ENCODE measurements at places on chromosomes 12 and 14. TPM values are rescaled to one million over a fixed set of nuclear protein-coding genes. Genes with fewer than 3 reads are reported as not detected.

ERO1A gene
- total RNA-seq, result 26.8 TPM

ACSS3 gene
- 43.4 TPM for total RNA-seq

DNA sequence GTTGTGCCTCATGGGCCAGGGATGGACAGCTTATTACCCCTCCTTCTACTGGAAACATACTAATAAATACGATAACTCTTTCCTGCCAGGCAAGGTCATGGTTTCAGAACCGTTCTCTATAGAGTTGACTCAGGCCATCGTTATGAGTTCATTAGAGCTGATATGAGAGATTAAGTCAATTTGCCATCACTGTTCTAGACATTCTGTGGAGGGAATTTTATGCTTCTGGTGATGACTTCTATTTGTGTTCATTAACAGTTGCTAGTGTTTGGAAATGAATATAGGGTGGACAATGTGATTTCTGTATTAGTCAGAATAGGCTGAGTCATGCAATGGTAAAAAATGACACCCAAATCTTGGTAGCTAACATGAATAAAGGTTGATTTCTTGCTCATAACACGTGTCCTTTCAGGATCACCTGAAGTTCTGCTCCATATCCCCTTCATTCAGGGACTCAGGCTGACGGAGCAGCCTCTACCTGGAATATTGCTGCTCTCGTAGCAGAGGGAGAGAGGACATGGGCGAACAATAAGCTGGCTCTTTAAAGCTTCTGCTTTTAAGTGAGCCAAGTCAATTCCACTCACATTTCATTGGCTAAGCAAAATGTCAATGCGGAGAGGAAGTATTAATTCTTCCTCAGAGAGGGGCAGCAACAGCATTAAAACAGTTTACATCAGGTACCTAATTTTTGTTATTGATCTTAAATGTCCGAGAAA lies 18.5 kb upstream of the TBPL2 start:
- DNase-seq, result no peak

PXMP2 gene
- total RNA-seq, result 87.9 TPM

DNA sequence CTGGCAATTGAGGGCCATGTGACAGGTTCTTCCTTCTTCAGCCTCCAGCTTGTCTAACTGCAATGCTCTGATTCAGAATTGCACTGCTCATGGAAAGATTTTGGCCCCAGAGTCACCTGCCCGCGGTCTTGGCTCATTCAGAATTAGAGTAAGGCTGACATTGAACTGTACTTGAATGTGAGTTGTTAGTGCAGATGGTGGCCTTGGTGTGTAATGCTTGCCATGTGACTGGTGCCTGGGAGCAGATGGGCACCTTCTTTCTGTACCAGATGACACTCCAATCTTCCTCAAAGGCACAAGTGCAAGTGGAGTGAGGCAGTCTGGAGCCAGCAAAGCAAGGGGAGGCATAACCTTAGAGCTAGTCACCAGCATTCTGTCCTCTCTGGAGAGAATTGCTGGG lies 36.5 kb upstream of the ANO4 start:
- DNase-seq, result no peak

DNA sequence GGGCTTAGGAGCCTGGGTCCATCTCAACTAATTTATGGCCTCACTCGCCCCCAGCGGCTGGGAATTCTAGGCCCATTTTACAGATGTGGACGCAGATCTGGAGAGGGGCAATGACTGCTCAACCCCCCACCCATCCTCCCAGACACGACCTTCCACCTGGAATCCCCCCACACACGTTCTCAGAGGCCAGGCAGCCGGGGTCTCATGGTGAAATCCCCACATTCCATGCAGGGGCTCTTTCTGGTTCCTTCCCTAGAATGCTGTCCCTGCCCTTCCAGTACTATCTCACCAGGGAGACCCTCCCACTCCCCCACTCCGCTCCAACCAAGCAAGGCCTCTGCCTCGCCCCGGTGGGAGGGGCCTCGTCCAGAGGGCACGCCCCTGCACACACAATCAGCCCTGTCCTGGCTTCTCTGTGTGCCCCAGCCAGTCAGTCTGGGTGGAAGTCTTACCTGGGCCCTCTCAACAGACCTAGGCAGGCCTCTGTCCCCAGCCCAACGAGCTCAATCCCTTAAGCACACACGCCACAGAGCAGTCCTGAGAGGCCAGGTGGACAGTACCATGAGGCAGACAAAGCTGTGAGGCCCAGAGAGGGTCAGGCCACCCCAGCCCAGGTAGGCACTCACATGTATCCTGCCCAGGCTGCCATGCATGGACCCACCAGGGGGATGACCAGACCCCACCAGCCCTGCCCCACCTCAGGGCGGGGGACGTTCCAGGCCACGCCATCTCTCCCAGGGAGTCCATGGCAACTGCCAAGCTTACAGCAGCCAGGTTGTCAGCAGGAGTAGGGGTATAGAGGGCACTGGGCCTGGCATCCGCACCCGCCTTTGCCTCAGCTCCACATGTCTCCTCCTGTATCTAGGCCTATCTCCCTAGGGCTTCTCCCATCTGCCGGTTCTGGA lies 1.3 kb upstream of the ANKRD9 start:
- no peak for DNase-seq

DNA sequence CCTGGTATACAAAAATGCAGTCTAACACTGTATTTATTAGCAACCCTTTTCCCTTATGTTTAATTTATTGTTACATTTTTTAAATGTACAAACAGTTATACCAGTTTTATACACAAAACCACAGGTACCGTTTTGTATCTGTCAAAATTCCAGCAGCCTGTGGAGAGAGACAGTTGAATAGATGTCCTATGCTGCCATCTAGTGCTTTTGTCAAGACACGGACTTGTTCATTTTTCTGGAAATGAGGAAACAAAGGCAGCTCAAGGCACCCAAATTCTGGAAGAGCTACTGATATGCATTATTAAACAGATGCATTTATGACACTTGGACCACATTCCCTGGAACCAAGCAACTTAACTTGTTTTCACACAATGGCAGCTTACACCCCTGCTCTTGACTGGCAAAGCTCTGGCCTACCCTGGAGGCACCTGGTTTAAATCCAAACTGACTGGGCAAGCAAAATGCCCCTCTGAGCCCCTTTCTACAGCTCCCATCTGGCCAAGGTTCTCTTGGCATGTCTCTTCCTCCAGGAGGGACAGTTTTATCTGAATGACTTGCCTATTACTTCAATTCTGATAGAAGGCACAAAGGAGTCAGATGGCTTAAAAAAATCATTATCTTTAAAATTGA lies 286.9 kb upstream of the PRKD1 start:
- no peak for DNase-seq

NELL2 gene
- not detected for total RNA-seq

ARMH4 gene
- 49.9 TPM for total RNA-seq

DNA sequence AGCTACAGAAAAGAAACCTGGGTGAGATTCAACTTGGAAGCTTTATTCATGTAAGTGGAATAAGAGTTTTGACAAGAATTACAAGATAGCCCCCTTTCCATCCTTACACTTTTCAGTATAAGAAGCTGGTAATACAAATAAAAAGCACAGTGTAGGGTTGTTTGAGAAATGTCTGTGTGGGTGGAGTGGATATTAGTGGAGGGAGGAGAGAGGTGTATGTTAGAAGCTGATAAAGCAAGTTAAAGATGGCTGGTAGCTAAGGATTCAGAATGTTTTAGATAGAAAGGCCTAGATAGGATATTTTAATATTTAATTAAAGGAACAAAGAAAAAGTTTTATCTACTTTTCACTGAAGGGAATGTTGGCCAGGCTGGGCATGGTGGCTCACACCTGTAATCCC lies 12.5 kb downstream of the CFAP54 start:
- DNase-seq, result no peak

Measured in uterus (tissue), 4 donors.